NCI-H2227 treated with DMSO at 0.1 percent for 48 hours (cell line): ENCODE measurements at places on chromosomes 16 and 17.

GRCh38 chr16:85211271-85211801, 99.1 kb upstream of the CIBAR2 start:
- no peak for DNase-seq

DNA sequence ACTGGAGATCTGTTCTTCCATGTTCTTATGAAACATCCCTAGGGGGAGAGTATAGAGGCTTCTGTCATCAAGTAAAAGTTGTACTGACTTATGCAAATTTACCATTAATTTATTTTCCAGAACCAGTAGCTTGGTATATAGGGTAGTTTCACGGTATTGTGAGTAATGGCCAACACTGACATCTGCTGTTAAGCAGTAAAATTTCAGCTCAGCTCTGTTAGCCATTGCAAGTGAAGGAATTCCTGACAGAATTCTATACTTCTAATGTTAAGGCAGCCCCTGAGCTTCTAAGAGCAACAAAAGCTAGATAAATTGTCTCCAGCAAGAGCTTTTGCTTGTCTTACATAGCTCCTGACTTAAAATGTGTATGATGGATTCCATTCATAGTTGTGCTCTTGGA, 613.5 kb upstream of the C16orf82 start:
- DNase-seq, result no peak

DNA sequence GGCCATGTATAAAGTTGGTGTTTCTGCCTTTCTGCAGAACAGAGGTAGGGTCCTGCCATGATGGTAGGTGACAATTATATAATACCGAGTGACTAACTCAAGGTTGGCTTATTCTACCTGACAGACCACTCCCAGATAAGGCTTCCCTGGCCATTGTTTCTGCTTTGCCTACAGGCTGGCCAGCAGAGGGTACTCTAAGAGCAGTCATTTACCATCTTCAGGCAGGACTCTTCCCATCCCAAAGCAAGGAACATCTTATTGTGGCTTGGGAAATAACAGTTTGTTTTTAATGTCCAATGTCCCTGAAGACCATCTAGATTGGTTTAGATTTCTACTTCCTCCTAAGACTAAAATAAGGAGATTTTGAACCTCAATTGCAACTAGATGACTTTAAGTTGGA, 74.1 kb downstream of the SNX11 start:
- peak; percentile 35 for DNase-seq

DNA sequence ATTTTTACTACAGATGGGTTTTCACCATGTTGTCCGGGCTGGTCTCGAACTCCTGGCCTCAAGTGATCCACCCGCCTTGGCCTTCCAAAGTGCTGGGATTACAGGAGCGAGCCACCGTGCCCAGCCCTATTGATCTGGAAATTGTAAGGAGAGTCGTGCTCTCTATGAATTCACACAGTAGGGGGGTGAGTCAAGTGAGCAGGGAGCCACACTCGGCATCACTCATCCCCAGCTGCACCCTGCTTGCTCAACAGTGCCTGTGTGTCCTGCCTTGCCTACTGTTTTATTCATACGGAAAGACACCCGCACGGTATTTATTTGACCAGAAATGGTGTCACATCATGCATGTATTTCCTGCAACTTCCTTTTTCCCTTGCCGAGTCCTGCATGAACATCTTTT, 157.2 kb upstream of the FOXF1 start:
- DNase-seq, result no peak

DNA sequence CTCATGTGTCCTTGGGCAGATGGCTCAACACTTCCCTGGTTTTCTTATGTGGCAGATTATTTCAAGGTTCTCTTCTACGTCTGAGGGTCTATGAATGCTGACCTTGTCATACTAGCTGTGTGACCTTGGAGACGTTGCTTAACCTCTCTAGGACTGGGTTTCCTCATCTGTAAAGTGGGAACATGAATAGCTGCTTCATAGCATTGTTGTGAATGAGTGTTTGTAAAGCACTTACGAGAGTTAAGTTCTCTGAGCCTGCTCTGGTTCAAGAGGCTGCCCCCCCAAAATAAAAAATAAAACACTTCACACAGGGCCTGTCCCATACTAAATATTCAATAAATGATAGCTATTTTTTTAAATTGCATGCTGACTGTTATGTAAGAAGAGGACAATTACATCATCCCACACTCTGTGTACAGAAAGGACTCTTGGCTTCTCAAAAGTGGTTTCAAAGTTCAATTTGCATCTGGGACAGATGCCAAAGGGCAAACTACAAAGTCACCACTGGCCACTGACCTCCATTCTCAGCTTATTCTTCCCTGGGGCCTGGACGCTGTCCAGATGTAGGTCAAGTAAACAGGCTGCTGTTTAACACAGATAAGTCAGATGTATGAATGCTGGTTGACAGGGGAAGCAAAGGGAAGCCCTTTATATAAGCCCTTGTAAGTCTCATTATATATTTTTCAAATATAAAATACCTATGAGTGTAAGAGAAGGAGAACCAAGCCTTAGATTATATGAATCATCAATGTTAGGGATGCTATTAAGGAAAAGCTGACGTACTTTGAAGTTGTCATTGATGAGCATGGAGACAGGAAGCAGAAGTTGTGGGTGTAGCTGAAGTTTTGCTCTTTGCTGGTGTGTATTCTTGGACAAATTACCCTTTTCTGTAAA, 15.4 kb upstream of the NDEL1 start:
- no peak for DNase-seq

DNA sequence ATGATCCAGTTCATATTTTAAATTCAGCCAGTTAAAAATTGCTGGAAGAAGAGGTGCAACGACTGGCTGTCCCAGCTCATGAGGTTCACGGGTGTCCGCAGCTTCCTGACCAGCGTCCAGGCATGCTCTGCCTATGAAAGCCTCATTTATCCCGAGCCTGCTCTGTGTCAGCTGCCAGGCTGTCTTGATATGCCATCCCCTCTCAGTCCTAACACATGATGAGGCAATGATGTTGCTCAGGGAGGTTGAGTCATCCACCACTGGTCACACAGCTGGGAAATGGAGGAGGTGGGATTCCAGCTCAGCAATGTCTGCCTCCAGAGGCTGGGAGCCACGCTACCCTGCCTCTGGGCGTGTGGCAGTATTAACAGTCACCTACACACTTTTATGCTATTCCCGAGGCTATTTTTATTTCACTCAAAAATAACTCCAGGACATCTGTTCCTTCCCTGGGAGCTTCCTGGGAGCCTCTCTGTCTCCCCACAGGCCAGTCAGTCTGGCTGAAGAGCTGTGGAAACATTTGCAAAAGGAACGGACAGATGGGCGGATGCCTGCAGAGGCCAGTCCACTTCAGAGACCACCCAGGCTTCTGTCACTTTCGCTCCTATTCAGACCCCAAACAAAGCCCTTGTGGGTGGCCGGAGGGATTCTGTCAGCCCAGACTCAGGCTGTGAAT, 22.5 kb downstream of the RAB11FIP4 start:
- no peak for DNase-seq

- DNase-seq, result no peak
These were observed 10.0 kb upstream of the NOS2 start for GRCh38 chr17:27810211-27810901.

GRCh38 chr16:50151756-50152155, 1.4 kb upstream of the TENT4B start:
- no peak for DNase-seq

DNA sequence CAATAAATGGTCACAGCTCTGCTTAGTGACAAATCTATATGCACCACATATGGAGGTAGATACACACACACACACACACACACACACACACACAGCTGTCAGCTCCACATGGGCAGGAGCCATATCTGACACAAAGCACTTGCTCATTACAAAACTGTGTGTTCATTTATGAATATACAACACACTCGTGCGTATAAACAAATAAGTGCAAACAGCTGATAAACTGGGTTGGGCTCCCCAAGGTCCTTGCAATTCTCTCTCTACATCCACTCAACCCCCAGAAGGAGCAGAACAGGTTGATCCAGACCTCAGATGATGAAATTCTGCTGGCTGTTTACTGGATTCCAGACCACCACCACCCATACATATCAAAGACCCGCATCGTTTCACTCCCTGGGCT, 140.7 kb downstream of the XYLT1 start:
- DNase-seq, result no peak

DNA sequence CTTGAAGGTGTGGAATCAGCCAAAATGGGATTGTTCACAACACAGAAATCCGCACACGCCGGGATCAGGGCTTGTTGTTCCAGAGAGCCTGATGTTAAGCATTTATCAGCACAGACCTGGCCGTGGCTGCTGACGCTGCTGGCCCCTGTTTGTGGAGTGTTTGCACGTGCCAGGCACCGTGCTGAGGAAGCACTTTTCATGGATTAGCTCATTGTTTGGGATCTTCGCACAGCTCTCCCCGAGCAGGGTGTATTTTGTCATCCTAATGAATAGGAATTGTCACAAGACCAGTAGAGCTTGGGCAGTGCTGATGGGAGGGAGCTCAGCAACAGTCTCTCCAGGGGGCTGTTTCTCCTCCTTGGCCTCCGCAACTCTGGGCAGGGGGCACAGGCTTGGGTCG, 160.4 kb upstream of the PLCG2 start:
- no peak for DNase-seq

GRCh38 chr17:17928398-17929287, 43.6 kb downstream of the TOM1L2 start:
- peak; percentile 15 for DNase-seq

DNA sequence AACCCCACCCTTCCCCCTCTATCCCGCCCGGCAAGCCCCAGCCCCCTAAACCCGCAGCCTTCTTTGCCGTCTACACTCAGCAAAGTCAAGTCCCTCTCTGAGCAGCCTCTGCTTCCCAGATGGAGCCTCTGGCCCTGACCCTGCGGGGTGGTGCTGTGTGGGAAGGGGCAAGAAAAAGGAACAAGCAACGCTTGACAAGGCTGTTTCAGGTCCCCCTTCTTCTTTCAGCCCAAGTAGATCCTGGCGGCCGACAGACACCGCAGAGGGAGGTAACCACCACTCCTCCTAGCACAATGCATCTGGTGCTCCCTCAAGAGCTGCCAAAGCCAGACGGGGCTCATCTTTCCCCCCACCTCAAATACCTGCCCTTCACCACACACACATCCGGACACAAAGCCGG, 178.3 kb downstream of the ENGASE start:
- no peak for DNase-seq

GRCh38 chr17:9472541-9472940, 103.1 kb downstream of the STX8 start:
- no peak for DNase-seq

DNA sequence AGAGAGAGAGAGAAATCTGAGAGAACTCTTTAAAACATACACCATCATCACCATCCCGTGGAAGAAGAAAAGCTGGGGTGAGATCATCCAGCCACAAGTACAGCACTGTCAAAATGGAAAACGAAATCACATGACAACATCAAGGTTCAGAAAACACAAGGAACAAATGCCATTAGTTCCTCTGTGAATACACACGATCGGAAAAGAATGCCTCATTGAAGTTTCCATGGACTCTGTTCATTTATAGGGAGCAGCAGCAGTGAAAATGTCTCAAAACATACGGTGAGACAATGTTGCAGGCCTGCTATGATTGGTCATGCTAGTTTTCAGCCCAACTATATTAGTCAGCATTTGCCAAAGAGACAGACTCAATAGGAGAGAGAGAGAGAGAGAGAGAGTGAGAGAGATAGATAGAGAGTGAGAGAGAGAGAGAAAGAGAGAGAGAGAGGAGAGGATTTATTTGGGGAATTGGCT, 4.4 kb downstream of the CFAP97D1 start:
- DNase-seq, result no peak

DNA sequence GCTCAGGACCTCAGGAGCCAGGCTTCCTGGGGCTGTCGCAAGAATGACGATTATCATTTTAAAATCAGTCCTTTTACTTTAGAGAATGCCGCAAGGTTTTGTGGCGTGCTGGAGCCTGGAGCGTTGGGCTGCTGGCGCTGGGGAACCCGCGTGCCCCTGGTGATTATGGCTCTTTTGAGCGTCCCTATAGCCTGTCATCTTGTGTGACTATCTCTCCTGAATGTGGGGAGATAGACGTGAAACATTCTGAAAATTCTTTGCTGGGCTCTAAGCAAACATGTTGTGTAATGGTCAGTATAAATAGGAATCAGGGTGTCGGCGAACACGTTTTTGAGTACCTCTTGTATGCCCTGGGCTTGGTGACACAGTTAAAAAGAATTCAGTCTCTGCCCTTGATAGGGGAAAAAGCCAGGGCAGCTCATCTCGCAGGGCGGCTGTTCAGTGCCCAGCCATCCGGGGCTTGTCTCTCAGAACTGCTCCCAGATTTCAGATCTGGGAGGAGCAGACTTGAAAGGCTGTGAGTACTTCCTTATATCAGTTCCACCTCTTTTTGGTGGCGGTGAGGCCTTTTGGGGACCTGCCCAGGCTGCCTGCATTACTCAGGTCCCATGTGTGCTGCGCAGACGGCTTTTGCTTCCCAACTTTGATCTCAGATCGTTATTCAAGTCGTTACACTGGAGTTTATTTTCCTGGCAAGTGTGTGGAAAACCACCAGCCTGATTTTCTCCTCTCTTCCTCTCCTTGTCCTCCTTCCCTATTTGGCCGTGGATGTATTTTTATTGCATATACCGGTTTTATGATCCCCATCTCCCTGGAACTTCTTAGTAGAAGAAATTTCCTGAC, 973 bp downstream of the SLC7A6 start:
- no peak for DNase-seq

GRCh38 chr16:74601126-74601871, 5.6 kb downstream of the GLG1 start:
- DNase-seq, result no peak

DNA sequence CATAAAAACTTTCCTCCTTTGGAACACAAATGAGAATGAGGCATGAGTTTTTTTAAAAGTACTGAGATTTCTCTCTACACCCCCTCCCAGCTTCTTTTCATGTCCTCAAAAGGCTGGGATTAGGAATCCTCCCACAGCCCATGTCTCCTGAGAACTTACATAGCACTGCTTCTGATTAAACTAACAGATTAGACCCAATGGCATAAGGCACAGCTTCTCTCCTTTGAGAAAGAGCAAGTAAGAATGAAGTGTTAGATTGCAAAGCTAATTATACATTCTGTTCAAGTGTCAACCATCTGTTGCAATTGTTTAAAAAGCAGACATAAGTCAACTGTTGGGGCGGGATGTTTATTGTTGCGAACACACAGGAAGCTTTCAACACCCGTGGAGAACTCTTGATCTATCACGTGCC, 715.1 kb downstream of the CDH11 start:
- DNase-seq, result no peak

GRCh38 chr17:7022781-7023571, at the start of gene BCL6B:
Gene BCL6B, plus strand, starts transcription at chr17:7023050. Its CDS starts 622 bp downstream, at chr17:7023672.
- DNase-seq, result no peak

- DNase-seq, result no peak
These were observed 37.9 kb upstream of the METTL16 start for GRCh38 chr17:2549392-2550211.

- DNase-seq, result no peak
These were observed 14.9 kb downstream of the CDIP1 start for GRCh38 chr16:4523686-4524085.
